ENCODE measurements at places on chromosomes 1 and 21.

- DNase-seq, result no peak
Measured at GRCh38 chr1:66258404-66259105, 275.4 kb upstream of the SGIP1 start.

DNA sequence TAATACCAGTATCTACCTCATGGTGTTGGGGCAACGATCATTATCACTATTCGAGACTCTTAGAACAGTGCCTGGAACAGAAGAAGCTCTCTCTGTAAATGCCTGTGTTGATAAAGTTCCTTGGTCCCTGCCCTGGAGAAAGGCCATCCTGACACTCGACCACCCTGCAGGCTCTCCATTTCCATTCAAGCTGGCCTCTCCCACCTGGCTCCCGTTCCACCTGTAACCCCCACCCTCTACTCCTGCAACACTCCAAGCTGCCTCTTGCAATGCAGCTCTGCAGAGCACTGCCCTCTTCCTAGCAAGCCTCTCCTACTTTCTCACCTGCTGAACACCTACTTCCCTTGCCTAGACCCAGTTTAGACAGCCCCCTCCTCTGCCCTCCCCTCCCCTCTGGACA lies 6.1 kb downstream of the SPOCD1 start:
- no peak for DNase-seq

DNA sequence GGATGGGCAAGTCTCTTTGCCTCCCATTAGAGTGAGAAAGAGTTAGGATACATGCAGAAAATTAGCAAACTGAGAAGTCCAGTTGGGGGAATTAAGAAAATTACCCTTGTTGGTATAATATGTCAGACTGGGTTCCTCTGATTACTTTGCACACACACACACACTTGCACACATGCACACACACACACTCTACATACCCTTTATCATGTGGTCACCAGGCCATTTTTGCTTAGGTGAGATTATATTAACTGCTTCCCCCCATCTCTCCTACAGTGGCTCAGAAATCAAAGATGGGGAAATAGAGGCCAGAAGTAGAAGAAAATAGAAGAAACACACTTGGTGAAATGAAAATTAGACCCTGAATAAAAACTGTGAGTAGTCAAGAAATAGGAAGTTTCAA lies 917 bp upstream of the LIX1L start:
- DNase-seq, result no peak

DNA sequence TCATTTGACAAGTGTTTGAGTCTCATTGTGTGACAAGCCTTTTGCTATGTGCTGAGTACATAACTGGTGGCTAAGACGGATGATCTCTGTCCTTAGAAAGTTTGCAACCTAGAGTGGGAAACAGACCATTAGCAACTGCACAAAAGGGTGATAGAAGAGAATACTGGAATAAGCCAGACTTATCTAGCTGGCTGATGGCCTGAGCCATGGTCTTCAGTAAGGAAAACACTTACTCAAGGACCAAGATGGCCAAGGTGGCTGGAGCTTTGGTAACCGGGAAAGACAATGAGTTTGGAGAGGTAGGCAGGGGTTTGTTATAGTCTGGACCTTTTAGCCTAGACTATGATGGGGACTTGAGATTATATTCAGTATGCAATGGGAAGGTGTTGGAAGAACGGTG lies 1.6 kb upstream of the TAF12 start:
- DNase-seq, result no peak

GRCh38 chr1:67850151-67850551 lies 16.9 kb upstream of the GNG12 start:
- no peak for DNase-seq

DNA sequence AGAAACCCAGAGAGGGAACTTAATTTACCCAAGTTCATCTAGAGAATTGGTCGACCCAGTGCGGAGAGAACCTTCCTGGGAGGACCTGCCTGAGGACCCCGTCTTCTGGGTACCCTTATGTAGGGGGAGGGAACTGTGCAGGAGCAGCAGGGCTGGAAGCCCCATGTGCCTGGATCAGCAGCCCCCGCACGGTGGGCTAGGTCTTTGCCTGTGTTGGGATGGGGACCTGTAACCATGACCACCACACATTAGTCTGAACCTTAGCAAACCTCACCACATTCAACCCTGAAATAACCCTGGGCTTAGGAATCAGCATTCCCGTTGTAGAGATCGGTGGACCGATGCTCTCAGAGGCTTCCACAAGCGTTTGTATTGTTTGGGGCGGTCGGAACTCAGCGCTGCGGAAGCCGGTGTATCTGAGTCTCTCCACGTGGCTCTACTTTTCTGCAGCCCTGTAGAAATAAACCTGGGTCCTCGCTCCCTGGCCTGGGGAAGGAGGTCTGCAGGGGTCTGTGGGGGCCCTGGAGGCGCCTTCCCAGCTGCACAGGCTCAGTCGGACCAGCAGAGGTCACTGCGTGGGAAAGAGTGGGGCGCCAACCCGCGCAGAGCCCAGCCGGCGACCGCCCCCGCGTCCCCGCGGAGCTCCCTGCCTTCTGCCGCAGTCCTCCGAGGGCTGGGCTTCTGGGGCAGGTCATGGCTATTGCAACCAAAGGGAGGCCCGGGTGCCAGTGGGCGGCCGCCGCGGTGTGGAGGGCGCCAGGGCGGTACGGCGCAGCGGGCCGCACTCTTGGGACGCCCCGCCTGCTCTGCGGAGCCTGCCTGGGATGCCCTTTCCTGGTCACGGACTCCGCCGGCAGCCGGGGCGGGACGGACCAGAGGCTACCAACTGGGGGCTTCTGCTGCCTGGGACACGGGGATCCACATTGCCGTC lies 36.2 kb upstream of the KCNA10 start:
- DNase-seq, result peak; percentile 12

DNA sequence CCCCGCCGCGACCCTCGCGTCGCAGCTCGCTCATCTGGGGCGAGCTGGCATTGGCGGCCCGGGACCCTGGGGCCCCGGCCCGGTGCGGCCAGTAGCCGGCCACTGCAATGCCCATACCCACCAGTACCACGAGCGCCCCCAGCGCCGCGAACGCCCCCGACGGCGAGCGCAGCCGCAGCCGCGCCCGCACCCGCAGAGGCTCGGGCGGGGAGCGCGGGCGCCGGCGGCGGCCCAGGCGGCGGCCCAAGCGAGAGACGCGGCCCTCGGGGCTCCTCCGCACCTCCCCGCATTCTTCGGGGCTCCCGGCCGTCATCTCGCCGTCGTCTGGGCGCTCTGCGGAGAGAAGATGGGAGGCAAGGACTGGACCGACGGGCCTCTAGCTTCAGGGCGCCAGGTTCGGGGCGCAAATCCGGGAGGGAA lies 2.2 kb downstream of the TMEM200B start:
- no peak for DNase-seq

DNA sequence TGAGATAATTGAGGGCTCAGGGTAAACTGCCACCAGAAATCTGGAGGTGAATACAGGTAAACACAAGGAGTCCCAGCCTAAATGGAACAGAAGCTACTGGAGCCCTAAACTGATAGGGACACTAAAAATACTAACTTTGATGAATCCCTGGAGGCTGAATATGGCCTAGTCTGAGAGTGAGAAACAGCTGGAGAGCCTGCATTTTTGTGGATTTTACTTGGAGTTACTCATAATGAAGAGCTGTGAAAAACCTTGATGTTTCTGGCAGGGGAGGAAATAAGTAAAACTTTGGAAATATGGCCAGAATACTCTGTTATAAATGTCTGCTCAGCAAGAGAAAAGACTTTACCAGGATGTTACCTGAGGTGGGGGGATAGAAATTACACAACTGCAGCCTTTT lies 164.4 kb downstream of the LIPI start:
- DNase-seq, result no peak

GRCh38 chr1:246565751-246566127 lies 322 bp downstream of the TFB2M start:
- no peak for DNase-seq

DNA sequence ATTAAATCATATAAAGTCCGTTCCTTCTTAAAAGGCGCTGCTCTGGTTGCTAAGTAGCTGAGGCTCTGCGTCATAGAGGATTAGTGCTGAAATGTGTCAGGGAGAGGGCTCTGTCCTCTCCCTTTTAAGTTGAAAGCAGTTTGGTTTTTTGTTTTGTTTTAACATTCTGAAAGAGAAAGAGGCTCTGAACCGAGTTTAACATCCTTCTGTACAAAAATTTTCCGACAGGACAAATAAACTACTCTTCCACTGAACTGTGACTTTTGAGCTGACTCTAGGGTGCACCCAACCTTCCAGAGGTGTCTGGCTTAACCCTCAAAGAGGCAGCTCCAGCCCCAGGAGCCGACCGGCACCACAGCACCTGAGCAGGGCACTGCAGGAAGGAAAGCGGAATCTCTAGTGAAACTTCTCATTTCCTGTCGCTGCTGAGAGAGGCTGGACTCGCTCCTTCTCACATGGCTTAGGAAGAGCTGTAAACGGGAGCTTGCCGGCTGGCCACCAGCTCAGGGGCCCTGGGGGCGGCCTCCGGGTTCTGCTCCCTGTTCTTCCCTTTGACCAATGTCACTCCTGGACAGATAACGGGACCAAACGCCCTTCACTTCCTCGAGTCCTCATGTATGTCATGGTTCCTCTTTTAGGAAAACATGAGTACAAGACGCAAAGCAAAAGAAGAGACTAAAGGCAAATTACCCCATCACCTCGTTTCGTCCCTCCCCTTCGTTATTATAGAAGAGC lies 1.2 kb downstream of the VAV3 start:
- peak; percentile 2 for DNase-seq

- DNase-seq, result peak; percentile 64
Measured at GRCh38 chr1:212665241-212666115, 34.2 kb downstream of the BATF3 start.

DNA sequence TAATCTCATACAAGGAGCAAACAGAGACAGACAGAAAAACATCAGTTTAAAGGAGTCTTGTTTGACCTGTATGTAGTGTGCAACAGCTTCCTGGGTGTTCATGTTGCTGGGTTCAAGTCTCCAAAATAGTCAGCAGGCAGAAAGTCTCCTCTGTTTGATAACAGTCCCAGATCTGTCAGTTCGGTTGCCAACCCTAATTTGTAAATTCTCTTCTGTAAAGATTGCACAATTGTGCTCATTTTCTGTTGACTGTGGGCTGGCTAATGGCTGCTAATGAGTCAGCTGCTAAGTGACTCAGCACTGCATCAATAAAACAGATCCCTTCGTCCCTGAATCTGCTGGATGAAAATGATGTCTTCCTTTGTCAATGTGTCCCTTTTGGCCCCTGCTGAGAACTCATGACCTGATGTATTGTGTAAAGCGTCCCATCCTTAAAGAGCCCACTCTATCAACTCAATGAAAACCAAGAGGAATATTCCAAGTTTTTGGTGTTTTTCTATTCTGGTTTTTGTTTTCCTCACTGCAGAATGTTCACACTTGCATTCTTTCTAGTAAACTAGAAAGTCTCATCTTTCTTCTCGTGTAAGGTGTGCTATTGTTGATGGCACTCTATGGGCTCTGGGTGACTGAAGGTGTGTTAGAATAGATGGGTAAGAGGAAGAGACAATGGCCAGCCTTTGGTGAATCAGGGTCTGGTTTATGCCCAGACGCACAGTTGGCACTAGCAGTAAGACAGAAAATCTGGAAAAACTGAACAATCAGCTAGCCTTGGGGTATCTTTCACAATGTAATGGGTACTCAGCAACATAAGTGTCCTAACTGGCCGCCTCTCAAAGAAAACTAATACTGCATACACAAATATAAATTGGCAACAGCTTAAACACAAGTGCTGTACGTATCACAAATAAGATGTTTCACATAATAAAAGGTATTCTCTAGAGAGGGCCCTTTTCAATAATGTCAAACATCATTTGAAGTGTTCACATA lies 75.1 kb upstream of the SIPA1L2 start:
- no peak for DNase-seq

DNA sequence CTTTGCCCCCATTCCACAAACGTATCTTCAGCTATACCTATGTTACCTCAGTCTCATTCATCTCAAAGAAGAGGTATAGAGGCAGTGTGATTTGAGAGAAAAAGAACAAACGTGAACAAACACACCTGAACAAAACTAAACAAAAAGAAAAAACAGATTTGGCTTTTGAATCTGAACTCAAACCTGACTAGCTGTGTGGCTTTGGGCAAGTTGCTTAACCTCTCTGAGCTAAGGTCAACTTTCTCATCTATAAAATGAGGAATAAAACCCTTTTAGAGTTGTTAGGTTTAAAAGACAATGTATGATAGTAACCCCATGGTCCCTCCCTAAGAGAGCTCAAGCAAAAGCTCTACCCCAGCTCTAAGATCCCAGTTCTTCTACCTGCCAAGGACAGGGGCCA lies 73.5 kb downstream of the ZNF648 start:
- no peak for DNase-seq

DNA sequence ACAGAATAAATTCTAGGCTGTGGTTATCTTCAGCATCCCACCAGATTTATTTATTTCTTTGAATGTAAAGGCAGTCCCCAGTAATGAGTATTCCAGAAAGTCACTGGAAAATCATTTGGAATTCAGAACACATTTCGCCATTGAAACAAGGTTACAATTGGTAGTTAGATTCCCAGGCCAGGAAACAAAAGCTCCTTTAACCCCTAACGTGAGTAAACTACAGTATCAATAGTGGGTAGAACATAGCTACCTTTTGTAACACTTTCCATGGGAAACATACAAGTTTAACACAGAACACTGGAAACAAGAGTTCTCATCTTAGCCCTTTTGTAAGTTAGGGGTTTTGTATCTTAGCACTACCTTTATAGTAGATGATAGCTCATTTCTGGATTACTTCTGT lies 53.4 kb upstream of the BMP8A start:
- DNase-seq, result no peak

- DNase-seq, result no peak
Measured at GRCh38 chr1:81408419-81408818, 392.3 kb upstream of the ADGRL2 start.

- no peak for DNase-seq
Measured at GRCh38 chr1:116508085-116508983, 62.5 kb downstream of the CD58 start.

- no peak for DNase-seq
Measured at GRCh38 chr1:42941640-42942330, 16.9 kb downstream of the SLC2A1 start.

DNA sequence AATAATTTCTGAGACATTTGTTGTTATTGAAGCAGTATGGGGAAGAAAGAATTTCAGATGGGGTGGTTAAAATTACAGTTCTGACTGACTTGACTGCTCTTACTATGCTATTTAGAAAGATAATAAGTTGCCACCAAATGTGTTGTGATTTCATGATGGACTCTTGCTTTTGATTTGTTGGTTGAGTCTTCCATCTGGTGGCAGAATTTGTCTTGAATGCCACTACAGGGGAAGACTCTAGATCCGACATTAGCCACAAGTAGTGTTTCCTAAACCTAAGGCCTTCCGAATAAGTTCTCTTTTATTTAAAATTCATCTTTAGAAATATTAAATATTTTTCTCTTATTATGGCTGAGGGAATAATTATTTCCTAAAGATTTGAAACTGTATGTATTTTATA lies 190.9 kb upstream of the ADGRL4 start:
- no peak for DNase-seq

- no peak for DNase-seq
Measured at GRCh38 chr1:159211331-159212136, 6.9 kb downstream of the ACKR1 start.

GRCh38 chr1:185474440-185475149 lies 157.6 kb upstream of the IVNS1ABP start:
- DNase-seq, result no peak
